CD4-positive, alpha-beta T cell treated with Interleukin-6 at 100 ng/mL for 8 hours (primary cell): ENCODE measurements at places on chromosomes 6 and 20.

DNA sequence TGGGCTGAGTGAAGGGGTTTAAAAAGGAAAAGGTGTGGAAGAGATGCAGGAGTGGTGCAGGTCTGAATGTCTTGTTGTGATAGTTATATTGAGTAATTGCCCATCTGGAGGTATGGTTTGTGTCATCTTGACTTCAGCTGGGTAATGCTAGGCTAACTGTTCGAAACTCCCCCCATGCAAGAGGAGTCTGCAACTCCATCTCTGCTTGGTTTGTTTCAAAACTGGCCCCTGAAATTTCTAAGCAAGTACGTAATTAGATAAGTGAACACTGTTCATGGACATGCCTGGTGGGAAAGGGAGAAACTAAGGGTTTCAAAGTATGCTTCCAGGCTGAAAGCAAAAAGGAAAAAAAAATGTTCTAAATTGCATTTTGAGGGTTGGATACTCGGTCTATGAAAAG, 17.1 kb downstream of the TTK start:
- no peak for DNase-seq

DNA sequence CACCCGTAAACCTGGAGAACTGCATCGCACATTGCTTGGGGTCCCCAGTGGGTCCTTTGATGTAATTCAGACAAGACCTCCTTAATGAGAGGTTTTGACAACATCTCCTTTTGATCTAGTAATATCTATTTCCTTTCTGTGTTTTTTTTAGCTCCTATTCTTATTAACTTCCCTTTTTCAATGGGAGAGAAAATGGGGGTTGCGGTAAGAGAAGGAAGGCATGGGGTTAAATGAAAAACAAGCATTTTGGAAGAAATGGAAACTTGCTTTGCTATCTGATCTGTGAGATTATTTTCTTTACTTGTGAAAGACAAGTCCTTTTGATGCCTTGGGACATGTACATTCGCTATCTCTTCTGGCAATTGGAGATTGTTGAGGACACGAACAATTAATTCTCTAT, 418.6 kb upstream of the MAN1A1 start:
- no peak for DNase-seq

GRCh38 chr20:14582855-14583254, 245.4 kb upstream of the FLRT3 start:
- no peak for DNase-seq

DNA sequence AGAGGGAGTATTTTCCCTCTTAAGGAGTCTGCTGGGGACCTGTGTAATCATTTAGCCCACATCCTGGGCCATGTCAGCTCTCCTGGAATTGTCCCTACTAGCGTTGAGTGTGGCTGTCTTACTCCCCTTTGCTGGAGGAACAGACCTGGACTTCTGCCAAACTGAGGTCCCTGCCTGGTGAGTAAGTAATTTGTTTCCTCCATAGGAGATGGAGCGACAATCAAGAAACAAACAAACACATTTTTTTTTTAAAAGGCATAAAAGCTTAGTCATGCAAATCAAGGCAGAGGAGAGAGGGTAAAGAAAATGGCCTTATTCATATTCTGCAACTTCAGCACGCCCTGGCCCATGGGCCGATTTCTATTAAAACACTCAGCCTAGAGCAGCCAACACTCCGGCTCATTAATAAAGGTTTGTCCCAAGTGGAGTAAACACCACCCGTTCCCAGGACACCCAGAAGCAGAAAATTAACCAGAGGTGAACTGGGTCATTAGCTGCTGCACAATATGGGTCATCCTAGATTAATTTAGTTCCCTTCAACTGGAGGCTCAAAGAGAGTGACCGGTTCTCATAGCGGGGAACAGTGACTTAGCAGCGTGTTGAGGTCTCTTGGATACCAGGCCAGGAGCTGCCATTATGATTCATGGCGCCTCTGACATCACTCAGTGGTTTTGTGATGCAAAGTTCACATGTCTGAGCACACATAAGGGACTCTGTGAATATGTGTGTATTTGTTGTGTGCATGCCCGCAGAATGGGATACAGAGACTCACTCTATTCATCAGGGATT, 165.0 kb upstream of the SULF2 start:
- no peak for DNase-seq

GRCh38 chr6:128395188-128395587, 125.2 kb downstream of the PTPRK start:
- DNase-seq: no peak

- no peak for DNase-seq
Measured at GRCh38 chr6:5666695-5667094, 340.0 kb downstream of the NRN1 start.

DNA sequence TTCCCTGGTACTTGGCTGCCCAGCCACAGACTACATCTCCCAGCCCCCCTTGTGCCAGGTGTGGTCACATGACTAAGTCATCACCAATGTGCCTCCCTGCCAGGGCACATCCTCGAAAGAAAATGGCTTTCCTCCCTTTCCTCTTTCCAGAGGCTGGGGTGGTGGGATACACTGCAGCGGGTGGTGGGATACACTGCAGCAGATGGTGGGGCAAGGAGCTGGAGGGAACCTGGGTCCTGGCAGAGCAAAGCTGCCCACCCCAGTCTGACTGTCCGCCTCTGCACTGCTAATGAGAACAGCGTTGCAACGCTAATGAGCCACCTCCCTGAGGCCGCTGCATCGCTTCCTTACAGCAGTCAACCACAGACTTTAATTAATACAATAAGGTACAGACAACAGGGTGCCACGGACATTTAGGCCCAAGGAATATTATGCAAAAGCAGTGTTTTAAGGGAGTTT, 125.3 kb downstream of the PREX1 start:
- DNase-seq: no peak

DNA sequence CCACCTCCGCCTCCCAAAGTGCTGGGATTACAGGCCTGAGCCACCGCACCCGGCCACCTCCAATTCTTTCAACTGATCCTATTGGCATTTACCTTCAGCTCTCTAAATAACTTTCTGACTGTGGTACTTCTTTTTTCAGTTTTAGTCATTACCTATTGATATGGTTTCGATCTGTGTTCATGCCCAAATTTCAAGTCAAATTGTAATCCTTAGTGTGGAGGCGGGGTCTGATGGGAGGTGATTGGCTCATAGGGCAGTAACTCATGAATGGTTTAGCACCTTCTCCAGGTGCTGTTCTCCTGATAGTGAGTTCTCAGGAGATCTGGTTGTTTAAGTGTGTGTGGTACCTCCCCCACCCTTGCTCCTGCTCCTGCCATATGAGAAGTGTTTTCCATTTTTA, 140.9 kb downstream of the LPA start:
- no peak for DNase-seq

DNA sequence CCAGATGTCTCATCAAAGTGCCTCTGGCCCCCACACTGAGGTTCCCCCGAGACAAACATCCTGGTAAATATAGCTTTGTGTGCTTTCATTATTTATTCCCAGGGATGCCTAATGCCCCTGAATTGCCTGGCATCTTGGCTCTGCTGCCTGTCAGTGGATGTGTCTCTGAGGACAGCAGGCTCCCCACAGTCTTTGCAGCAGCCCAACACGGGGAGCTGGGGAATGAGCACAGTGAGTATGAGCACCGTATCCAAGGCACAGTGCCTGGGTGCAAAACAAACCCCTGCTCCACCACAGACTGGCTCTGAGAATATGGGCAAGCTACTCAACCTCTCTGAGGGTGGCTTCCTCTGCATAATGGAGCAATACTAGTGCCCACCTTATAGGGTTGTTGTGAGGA, 165.9 kb downstream of the PTPRT start:
- DNase-seq: no peak

- DNase-seq: no peak
Measured at GRCh38 chr6:37759221-37760144, 60.0 kb upstream of the ZFAND3 start.

DNA sequence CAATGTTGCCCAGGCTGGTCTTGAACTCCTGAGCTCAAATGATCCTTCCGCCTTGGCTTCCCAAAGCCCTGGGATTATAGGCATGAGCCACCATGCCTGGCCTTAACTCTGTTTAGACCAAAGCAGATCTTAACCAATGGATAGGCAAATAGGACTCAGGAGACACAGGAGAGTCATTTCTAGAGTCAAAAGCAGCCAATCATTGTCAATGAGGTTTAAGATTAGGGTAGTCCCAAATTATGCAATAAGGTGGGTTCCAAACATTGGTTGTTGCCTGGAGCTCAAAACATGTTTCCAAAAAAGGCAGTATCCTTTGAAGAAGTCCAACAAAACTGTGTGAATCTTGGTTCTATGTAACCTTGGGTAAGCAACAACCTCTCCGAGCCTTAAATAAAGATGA, 95.7 kb upstream of the JARID2 start:
- no peak for DNase-seq

GRCh38 chr6:129393654-129394053, 316.3 kb downstream of the ARHGAP18 start:
- no peak for DNase-seq

GRCh38 chr6:117512987-117513573, 30.6 kb downstream of the DCBLD1 start:
- no peak for DNase-seq

DNA sequence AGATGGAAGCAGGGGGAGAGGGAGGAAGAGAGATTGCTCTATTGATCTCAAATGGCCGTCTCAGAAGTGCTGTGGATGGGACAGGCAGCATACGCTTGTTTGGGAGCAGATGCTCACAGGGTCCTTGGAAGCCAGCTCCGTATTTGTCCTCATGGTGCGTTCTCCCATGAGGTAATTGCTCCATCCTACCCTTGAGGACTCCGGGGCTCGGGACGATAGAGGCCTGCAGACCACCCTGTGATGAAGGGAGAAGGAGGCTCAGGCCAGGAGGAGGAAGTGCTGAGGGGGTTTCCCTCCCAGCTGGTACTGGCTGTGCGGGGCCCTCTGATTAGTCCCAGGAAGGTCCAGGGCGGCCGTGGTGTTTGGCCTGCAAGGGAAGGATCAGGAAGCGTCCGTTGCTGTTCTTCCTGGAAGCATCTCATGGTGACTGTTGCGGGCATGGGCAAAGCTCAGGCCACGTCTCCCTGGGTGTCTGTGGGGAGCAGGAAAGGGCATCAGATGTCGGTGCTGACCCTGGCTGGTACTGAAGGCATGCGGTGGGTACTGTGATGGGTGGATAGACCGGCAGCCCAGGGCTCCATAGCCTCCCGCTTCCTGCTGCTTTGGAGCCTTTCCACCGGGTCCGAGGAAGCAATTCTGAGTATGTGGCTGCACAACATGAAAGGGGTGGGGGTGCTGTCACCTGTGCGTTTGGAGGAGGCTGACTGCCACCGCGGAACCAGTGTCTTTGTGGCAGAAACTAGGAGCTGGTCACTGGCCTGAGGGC, 158.3 kb downstream of the SYCP2 start:
- no peak for DNase-seq

- no peak for DNase-seq
Measured at GRCh38 chr6:64280569-64280968, 645.0 kb downstream of the PHF3 start.

DNA sequence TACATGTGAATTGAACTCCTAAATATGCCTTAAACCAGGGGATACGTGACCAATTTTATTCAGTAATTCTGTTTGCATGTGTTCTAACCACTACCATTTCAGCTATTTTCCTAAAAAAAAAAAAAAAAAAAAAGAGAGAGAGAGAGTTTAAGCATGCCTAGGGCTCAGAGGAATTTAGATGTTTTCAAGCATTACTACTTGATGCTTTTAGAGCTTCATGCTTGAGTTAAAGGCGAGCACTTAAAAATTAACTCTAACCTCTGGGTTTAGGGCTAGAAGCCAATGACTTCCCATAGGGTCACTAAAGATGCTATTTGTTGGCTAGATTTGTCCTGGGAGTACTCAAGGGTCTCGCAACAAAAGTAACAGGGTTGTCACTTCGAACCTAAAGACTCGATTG, 217.7 kb downstream of the ATXN1 start:
- no peak for DNase-seq

GRCh38 chr20:17992224-17992637, 23.4 kb downstream of the MGME1 start:
- no peak for DNase-seq

DNA sequence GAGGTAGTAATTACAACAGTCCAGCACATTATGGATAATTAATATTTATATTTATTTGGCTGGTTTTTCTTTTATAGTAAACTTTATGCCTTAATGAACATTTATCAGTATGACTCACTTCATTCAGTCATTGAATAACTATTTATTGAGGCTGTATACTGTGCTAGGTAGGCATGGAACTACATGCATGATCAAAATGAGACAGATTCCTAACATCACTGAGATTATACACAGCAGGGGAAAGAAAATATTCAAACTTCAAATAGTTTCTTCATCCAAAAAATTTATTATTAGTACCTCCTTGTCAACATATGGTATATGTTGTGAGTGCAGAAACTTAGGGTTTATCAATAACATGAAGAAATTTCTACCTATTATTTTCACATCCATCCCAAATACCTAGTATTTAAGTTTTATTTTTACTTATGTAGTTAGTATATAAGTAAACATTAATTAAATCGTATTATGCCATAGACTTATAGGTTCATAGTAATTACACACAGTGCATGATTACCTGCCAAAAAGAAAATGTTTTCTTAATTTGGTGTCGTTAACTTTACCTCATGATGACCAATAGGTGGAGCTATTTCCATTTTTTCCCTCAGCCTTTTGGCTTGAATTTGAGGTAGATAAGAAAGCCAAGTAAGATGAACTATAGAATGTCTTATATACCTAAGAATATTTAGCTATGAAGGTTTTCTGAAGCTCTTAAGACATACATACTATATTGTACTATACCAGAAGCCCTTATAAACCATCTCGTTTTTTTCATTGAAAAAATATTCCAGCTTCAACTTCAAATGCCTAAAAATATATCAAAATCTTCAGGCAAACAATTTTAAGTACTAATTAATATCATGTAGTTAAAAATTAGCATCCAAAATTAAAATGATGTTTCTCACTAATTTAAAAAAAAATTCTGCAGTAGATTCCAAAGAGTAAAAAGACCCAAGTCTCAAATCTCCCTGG, 12.5 kb upstream of the TMEM30A start:
- DNase-seq: peak; percentile 59

- no peak for DNase-seq
Measured at GRCh38 chr20:53128004-53128403, 155.8 kb downstream of the TSHZ2 start.

- no peak for DNase-seq
Measured at GRCh38 chr6:109015176-109015575, 79.5 kb downstream of the SESN1 start.

GRCh38 chr6:99019381-99019780, 71.6 kb upstream of the FBXL4 start:
- DNase-seq: no peak

- DNase-seq: no peak
Measured at GRCh38 chr6:85464722-85465150, 14.9 kb downstream of the NT5E start.

- no peak for DNase-seq
Measured at GRCh38 chr20:17916433-17916891, 52.1 kb downstream of the SNX5 start.
